ENCODE measurements at places on chromosomes 4 and X.

DNA sequence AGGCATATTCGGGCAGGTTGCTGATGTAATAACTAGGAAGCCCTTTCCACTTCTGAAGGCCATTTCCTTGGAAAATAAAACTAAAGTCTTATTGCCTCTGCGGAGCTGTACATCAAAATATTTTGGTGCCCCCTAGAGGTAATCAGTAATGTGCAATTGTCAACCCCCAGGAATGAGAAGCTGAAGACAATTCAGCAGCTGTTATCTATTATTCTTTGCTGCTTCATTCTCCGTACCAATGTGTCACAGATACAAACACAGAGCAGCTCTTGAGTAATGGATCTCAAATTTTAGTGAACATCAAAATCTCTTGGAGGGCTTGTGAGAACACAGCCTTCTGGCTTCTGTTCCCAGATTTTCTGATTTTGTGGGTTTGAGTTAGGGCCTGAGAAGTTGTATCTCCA, 3.5 kb upstream of the SLIT2 start:
- DNase-seq = peak; percentile 16

GRCh38 chr4:19379191-19379708, 872.5 kb upstream of the SLIT2 start:
- DNase-seq = no peak

- DNase-seq = no peak
Observed at GRCh38 chr4:185870366-185870765, 58.4 kb upstream of the SORBS2 start.

DNA sequence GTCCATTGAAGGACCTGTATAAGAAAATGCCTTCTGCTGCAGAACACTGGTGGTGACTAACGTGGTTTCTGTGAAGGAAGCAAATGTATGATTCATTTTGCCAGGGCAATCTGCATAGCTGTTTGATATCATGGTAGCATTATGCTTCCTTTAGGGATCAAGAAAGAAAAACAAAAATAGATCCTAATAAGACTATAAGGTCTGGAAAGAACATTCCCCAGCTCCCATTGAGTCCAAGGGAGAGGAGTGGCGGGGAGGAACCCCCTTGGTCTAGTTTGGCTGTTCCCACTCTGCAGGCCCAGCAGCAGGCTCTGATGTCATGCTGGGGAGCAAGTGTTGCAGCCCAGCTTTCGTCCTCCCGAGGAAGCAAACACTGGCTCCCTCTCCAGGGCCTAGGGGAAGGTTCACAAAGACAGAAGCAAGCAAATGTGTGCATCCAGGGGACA, 154.5 kb upstream of the GALNT7 start:
- DNase-seq = no peak

- no peak for DNase-seq
Observed at GRCh38 chrX:12309040-12309743, 170.9 kb downstream of the FRMPD4 start.

DNA sequence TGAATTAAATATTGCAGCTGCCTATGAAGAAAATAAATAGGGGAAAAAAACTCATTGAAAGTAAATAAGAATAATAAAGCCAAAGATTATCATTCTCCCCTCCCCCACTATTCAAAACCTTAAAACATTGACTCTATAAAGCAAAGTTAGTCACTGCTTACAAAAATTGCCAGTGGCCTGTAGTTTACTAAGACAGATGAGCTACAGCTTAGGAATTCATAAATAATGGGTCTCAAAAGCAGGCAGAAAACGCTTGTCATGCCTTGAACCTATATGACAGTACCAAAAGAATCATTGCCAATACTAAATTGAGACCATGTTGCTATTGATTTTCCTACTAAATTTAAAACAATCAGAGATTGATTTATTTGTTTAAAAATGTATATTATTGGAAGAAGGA, 78.9 kb downstream of the SLC10A7 start:
- DNase-seq = no peak

All from GM10248 (cell line).